T-cell (primary cell): ENCODE measurements at places on chromosomes 5 and 9. TPM values are rescaled to one million over a fixed set of nuclear protein-coding genes. Genes with fewer than 3 reads are reported as not detected.

GRCh38 chr9:107734256-107735013, 244.9 kb upstream of the KLF4 start:
- no peak for DNase-seq
- no peaks in the 10 kb centered on the region for H3K4me1 ChIP-seq
- H3K27ac ChIP-seq: no peak overlapping the region

GRCh38 chr5:67141644-67142043, 55.0 kb downstream of the CD180 start:
- no peak overlapping the region for H3K4me3 ChIP-seq
- no peak for DNase-seq
- no peaks in the 10 kb centered on the region for H3K27me3 ChIP-seq
- no peaks in the 10 kb centered on the region for H3K4me1 ChIP-seq
- no peak overlapping the region for H3K27ac ChIP-seq

DNA sequence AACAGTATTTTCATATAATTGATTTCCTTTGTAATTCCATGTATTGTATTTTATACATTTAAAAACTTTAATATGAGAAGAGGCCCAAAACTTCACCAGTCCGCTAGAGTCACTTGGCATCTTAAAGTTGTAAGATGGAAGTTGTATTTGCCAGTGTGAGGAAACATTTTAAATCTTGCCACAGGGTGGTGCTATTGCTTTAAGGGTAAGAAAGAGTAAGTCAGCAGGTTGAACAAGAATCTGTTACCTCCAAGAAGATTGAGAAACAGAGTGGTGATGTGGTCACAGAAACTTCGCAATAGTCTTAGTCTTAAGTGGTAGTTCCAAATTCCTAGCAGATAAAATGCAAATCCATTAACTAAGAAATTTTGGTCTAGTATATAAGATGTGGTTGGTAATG, 39.8 kb upstream of the RANBP6 start:
- H3K27ac ChIP-seq: no peak overlapping the region
- H3K4me1 ChIP-seq: no peaks in the 10 kb centered on the region
- peak; percentile 51 for DNase-seq
- no peaks in the 10 kb centered on the region for H3K27me3 ChIP-seq
- no peaks in the 10 kb centered on the region for H3K36me3 ChIP-seq
- H3K4me3 ChIP-seq: no peak overlapping the region

DNA sequence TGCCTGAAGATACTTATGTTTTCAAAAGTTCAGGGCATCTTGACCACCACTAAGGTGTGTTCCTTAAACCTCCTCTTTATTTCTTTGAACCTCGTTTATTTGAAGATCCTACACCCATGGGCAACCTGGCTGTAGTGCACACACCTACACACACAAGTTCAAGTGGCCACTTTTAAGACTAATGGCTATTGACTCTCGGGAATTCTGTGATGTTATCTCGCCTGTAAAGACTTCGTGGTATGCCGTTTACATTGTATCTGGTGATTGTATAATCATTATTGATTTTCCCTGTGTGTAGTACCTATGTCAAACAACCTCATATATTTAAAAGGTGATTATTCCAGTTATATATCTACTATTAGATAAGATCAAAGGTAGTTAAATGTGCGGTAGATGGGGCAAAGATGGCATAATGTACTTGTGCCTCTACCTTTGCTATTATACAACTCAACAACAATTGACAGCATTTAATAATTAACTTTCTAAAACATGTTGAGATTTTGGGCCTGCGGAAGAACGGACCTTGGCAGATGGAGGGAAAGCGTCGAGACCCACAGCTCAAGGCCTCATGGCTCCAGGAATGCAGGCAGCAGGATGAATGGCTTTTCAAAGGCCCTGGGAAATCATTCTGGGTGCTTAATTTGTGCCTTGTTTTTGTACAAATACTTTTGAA, 51.4 kb upstream of the IRX2 start:
- H3K36me3 ChIP-seq: no peaks in the 10 kb centered on the region
- no peak overlapping the region for H3K4me3 ChIP-seq
- H3K4me1 ChIP-seq: no peaks in the 10 kb centered on the region
- no peak for DNase-seq
- H3K27ac ChIP-seq: no peak overlapping the region
- H3K27me3 ChIP-seq: no peaks in the 10 kb centered on the region

RARS1 gene
- total RNA-seq: 62.6 TPM

TRIM36 gene
- total RNA-seq: 0.35 TPM

ISL1 gene
- total RNA-seq: not detected

PCDHB1 gene
- total RNA-seq: not detected

DNA sequence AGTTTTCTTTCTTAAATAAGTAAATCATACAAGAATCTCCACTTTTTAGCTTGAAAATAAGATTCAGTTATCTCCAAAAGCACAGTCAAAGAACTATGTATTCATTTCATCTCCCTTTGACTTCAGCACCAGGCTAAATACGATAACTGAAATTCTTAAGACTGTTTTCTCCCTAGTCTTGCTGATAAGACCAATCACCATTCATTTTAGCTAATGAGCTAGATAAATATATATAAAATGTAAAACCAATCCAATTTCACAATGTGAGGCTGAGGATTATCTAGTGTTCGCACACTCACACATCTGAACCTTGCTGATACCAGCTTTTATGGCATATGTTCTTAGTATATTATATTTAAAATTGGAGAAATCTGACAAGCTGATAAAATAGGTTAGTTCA, 17.3 kb upstream of the ZNF622 start:
- no peak for DNase-seq
- H3K27ac ChIP-seq: no peak overlapping the region
- no peaks in the 10 kb centered on the region for H3K4me1 ChIP-seq

CCDC180 gene
- 11.1 TPM for total RNA-seq

GRCh38 chr9:97855486-97855875, 2.5 kb downstream of the FOXE1 start:
- H3K27ac ChIP-seq: no peak overlapping the region
- H3K36me3 ChIP-seq: no peaks in the 10 kb centered on the region
- H3K4me3 ChIP-seq: peak overlapping the region; percentile 47
- no peaks in the 10 kb centered on the region for H3K4me1 ChIP-seq
- no peak for DNase-seq

LPCAT1 gene
- 44.4 TPM for total RNA-seq
